ENCODE measurements at places on chromosomes 12 and 14.

DNA sequence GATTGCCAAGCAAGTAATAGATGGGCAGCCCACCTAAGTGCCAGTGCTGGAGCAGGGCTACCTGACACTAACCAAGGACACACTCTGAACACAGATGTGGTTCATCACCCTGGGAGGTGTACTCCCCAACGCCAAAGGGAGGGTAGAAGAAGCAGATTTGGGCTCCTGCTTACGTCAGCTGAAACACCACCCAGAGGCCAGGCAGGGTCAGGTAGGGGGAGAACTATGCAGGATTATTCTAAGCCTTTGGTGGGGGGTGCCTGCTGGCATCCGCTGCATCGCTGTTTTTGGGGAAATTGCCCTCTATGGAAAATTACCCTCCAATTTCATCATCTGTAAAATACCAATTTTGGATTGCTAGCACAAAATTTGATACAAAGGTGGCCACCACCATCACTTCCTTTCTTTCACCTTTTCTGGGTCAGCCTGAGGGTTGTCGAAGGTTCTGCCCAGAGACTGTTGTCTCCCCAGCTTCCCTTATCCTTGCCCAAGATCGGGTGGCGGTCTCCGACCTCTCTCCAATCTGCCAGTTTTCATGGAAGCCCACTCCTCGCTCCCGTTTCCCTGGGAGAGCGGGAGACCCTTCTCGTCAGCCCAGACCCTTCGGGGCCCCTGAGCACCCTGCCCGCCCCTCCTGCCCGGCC lies 535 bp downstream of the BIN2 start:
- no peak for DNase-seq

DNA sequence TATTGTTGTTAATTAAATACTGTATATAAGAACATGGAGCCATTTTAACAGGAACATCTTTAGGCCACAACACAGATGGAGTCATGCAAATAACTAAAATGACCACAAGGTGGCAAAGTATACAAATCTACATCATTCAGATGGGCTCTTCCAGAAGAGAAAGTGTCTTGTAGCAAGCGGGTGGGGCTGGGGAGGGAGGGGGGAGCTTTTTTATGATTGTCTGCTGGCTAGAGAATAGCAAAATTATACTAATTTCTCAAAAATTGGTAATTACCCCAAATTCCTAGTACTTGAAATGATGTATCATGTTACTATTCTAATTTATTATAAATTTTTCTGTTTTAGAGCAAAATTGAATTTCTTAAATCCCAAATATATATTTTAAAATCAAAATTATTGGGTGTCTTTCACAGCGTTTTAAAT lies 378.7 kb downstream of the PRKD1 start:
- DNase-seq = peak; percentile 52

DNA sequence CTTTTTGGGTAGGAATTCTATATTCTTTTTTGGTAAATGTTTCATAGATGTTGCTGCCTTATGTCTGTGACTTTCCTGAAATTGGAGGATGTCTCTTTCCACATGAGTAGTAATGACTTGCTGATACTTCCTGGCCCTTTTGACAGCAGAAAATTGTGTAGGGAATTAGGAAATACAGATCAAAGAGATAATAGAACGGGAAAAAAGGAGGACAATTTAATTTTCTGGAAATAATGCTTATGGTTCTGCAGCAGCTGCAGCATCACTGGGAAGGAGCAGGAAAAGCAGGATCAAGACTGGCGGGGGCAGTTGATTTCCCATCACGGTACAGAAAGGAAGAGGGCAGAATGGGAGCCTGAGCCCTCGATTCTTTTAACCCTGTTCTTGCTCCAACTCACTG lies 68.8 kb upstream of the PZP start:
- DNase-seq = no peak

- DNase-seq = peak; percentile 64
Measured at GRCh38 chr12:77060136-77060882, 5.1 kb downstream of the E2F7 start.

DNA sequence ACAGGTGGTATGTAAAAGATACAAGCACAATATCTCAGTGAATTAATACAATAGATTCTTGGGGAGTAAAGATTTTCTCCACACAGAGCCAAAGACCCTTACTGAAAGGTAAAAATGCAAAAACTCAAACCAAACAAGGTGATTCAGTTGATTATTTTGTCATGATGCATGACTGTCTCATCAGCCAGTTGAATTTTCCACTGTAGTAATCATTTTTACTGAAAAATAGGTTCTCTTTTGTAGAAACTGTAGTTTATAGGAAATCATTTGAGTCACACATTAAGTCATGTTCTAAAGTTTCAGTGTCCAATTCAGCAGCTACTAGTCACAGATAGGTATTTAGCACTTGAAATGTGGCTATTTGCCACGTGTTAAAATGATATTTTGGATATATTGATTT lies 53.6 kb downstream of the PPFIA2 start:
- DNase-seq = no peak

DNA sequence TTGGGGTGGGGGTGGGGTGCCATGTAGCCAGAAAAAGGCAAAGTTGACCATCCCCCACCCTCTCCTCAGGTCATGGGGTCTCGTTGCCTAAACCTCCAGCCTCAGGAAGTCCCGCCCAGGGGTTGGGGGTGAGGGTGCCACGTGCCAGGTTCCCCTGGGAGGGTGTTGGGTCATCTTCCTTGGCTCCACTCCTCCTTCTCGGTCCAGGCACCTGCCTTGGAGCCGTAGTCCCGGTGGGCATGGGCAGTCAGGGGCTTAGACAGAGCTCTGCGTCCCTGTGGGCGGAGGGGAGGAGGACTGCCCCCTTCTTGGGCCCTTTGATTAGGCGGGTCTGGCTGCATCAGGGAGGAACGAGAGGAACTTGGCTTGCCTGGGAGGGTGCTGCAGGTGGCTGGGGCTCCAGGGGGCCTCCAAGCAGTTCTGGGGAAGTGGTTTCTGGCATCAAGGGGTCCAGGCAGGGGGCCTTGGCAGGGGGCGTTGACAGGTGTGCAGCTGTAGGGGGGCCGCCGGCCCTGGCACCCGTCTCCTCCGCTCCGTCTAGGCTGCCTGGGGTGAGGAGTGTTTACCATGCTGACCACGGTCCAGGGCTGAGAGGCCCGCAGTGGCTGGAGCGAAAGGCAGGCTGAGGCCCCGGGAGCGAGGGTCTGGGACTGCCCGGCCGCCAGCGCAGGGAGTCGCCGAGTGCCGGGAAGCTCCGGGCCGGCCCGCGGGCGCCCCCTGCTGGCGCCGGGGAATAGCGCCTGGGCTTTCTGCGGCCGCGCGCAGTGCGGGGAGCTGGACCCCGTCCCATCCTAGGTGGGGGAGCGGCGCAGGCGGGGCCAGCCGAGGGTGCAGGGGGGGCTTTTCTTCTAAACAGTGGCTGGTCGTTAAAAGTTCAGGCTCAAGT lies 7.9 kb downstream of the SETD1B start:
- DNase-seq = peak; percentile 80

GRCh38 chr12:121461048-121461447 lies 61.1 kb downstream of the RNF34 start:
- peak; percentile 79 for DNase-seq

- DNase-seq = no peak
Measured at GRCh38 chr12:52019113-52019770, 12.5 kb downstream of the TAMALIN start.
